ENCODE measurements at places on chromosomes 11 and 22. TPM values are rescaled to one million over a fixed set of nuclear protein-coding genes. Genes with fewer than 3 reads are reported as not detected.

- H3K4me3 ChIP-seq: peak overlapping the region; percentile 100
- peaks cover 10% of the 10 kb centered on the region for H3K4me1 ChIP-seq
- no peaks in the 10 kb centered on the region for H3K27me3 ChIP-seq
- peak overlapping the region; percentile 96 for H3K27ac ChIP-seq
Observed at GRCh38 chr11:65502555-65503367, 3.9 kb downstream of the MALAT1 start.

- no peaks in the 10 kb centered on the region for H3K36me3 ChIP-seq
- H3K27ac ChIP-seq: no peak overlapping the region
- peaks cover 3% of the 10 kb centered on the region for H3K4me1 ChIP-seq
- H3K27me3 ChIP-seq: no peaks in the 10 kb centered on the region
Observed at GRCh38 chr11:62489204-62489603, 57.4 kb downstream of the AHNAK start.

ACR gene
- not detected for total RNA-seq

- no peak overlapping the region for H3K27ac ChIP-seq
- H3K27me3 ChIP-seq: no peaks in the 10 kb centered on the region
- no peaks in the 10 kb centered on the region for H3K4me1 ChIP-seq
- H3K36me3 ChIP-seq: peaks cover 5% of the 10 kb centered on the region
- DNase-seq: no peak
Observed at GRCh38 chr11:67489885-67490726, 7.3 kb downstream of the AIP start.

CLDN5 gene
- total RNA-seq: not detected

- H3K27ac ChIP-seq: no peak overlapping the region
- DNase-seq: no peak
- peaks cover 23% of the 10 kb centered on the region for H3K27me3 ChIP-seq
- no peak overlapping the region for H3K4me3 ChIP-seq
- no peaks in the 10 kb centered on the region for H3K36me3 ChIP-seq
- no peaks in the 10 kb centered on the region for H3K4me1 ChIP-seq
Observed at GRCh38 chr11:59179121-59179520, 7.2 kb downstream of the DTX4 start.

- H3K27ac ChIP-seq: peak overlapping the region; percentile 65
- peak; percentile 67 for DNase-seq
- peak overlapping the region; percentile 82 for H3K4me3 ChIP-seq
- H3K27me3 ChIP-seq: no peaks in the 10 kb centered on the region
- peaks cover 12% of the 10 kb centered on the region for H3K4me1 ChIP-seq
Observed at GRCh38 chr11:88337987-88338668, 592 bp upstream of the CTSC start.
